ENCODE measurements at places on chromosomes 1 and 21.

DNA sequence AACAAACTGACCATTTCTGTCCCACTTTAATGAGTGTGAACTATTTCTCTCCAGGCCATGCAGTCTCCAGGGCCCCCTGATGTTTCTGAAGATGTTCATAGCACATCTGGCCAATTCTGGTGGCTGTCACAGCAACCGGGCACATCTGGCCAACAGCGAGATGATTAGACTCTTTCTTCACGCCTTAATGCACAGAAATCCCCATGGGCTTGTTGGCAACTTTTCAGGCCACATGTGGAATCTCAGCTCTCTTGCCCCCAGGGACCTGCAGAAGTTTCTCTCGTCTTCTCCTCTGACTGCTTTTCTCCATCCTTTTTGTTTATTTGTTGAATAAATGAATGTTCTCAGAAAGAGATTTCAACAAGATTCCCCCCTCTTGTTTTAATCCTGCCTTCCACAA lies 71.2 kb upstream of the HMGB4 start:
- H3K4me1 ChIP-seq: no peaks in the 10 kb centered on the region
- no peaks in the 10 kb centered on the region for H3K27me3 ChIP-seq
- H3K4me3 ChIP-seq: no peak overlapping the region
- H3K36me3 ChIP-seq: no peaks in the 10 kb centered on the region
- H3K27ac ChIP-seq: no peak overlapping the region

GRCh38 chr1:230400007-230400344 lies 26.2 kb downstream of the PGBD5 start:
- DNase-seq: no peak
- no peaks in the 10 kb centered on the region for H3K4me1 ChIP-seq
- no peak overlapping the region for H3K27ac ChIP-seq
- no peaks in the 10 kb centered on the region for H3K27me3 ChIP-seq
- no peaks in the 10 kb centered on the region for H3K36me3 ChIP-seq

DNA sequence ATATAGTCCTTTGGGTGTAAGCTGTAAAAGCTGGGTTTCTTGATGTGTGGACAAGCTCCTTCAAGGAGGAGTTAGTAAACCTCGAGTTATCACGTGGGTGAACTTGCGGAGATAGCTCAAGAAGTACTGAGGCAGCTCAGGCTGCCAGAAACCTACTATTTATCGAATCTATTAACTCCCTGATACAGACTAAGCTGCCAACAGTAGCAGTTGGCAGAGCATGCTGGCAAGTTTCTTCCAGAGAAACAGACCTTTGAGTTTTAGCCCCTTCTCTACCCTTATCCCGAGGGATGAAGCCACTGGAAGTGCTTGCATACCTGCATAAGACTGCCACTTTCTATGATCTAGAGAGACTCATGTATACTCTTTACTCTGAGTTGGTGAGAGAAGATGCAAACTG lies 624.5 kb upstream of the USP24 start:
- H3K27ac ChIP-seq: no peak overlapping the region
- no peak for DNase-seq
- no peak overlapping the region for H3K4me3 ChIP-seq
- no peaks in the 10 kb centered on the region for H3K36me3 ChIP-seq
- no peaks in the 10 kb centered on the region for H3K4me1 ChIP-seq
- H3K27me3 ChIP-seq: no peaks in the 10 kb centered on the region

DNA sequence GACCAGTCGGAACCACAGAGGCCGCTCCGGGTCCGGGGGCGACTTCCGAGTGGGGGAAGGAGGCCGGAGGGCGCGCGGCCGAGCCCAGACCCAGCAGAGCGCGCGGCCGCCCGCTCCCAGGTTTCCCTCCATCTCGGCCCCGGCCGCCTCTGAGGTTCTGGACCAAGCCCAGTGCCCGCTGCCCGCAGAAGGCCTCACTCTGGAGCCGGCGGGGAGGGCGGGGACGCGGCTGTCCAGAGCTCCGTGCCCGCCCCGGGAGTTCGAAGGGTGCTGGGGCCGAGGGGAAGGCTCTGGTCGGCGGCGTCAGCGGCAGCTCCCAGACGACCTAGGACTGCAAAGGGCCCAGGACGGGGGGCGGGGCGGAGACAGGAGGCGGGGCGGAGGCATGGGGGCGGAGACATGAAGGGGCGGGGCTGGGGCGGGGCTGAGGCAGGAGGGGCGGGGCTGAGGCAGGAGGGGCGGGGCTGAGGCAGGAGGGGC lies 48.0 kb upstream of the SLC19A1 start:
- H3K4me1 ChIP-seq: no peaks in the 10 kb centered on the region
- no peaks in the 10 kb centered on the region for H3K36me3 ChIP-seq
- H3K4me3 ChIP-seq: peak overlapping the region; percentile 61
- DNase-seq: peak; percentile 65
- peaks cover 29% of the 10 kb centered on the region for H3K27me3 ChIP-seq
- H3K27ac ChIP-seq: no peak overlapping the region

DNA sequence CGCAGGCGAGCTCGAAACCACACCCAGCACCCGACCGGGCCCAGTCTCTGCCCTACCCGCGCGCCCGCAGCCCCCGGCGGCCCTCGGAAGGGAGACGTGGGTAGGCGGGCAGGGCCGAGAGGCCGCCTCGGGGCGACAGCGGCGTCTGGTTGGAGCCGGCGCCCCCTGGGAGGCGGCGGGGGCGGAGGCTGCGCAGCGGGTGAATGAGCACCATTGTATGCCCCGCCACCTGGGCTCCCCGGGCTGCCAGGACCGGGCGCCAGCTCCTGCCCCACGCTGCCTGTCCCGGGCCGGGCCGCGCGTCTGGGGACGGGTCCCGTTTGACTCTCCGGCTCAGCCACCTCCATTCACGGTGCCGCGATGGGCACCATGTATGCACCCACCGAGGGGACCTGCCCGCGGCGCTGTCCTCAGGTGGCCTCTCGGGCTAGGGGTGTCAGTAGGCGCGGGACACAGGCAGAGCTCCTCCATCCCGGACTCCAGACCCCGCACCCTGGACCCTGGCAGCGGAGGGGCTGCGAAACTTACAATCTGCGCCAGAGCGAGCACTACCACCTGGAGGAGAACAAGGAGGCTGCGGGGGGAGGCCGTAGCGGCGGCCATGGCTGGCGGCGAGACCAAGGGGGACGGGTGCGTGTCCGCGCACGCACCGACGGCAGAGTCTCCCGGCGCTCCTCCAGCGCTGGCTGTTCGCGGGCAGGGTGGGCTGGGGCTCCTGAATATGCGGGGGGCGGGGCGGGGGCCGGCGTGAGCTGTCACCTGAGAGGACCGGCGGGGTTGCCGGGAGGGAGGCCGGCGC lies at the start of gene COL9A2:
TSS of gene COL9A2 (minus strand) at position 692 of the 799 bp plus-strand sequence. CDS start at position 603, 89 bp downstream.
- peak within 1 kb of the TSS; percentile 48 for H3K4me3 ChIP-seq
- no peaks in the 10 kb centered on the region for H3K36me3 ChIP-seq
- DNase-seq: peak; percentile 74
- peaks cover 25% of the 10 kb centered on the region for H3K27me3 ChIP-seq
- no peak within 1 kb of the TSS for H3K27ac ChIP-seq
- peaks cover 10% of the 10 kb centered on the region for H3K4me1 ChIP-seq

- no peaks in the 10 kb centered on the region for H3K27me3 ChIP-seq
- H3K4me1 ChIP-seq: no peaks in the 10 kb centered on the region
- no peak for DNase-seq
- no peaks in the 10 kb centered on the region for H3K36me3 ChIP-seq
- no peak overlapping the region for H3K4me3 ChIP-seq
Observed at GRCh38 chr1:247443641-247444040, 14.3 kb downstream of the OR2B11 start.

DNA sequence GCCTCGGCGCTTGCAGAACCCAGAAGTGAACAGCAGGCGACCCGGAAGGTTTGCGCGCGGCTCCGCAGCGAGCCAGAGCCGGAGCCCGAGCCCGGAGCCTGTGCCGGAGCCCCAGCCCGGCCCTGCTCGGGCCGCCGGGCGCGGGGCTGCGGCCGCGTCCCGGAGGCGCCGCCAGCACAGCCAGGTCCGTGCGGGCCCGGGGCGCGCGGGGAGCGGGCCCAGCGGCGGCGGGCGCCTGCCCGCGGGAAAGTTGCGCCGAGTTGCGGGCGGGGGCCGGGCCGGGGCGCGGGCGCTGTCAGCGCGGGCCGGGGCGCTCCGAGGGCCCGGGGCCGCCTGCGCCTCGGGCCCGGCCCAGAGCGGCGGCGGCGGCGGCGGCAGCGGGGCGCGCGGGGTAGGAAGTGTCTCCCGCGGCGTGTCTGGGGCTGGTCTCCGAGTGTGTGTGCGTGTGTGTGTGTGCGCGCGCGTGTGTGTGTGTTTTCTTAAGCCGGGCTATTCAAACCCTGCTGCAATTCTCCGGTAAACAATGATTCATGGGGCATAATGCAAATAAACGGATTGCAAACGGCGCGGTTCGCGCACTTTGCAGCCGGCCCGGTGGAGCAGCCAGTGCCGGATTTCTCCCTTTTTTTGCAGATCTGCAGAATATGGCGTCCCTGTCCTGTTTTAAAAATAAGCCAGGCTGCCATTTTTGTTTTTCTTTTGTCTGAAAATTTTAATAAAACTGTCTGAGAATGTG lies at the start of gene ZNF362:
TSS of gene ZNF362 (plus strand) at position 22 of the 736 bp plus-strand sequence. CDS start 14,083 bp downstream, outside the sequence.
- peaks cover 42% of the 10 kb centered on the region for H3K4me1 ChIP-seq
- no peaks in the 10 kb centered on the region for H3K36me3 ChIP-seq
- peak within 1 kb of the TSS; percentile 80 for H3K4me3 ChIP-seq
- H3K27me3 ChIP-seq: no peaks in the 10 kb centered on the region
- peak within 1 kb of the TSS; percentile 95 for H3K27ac ChIP-seq
- peak; percentile 70 for DNase-seq

- no peaks in the 10 kb centered on the region for H3K4me1 ChIP-seq
- no peak overlapping the region for H3K4me3 ChIP-seq
- no peaks in the 10 kb centered on the region for H3K27me3 ChIP-seq
- DNase-seq: no peak
- H3K36me3 ChIP-seq: no peaks in the 10 kb centered on the region
Observed at GRCh38 chr1:222416001-222416791, 131.7 kb downstream of the HHIPL2 start.

GRCh38 chr1:82979593-82980236 lies 1019.2 kb downstream of the TTLL7 start:
- no peak overlapping the region for H3K4me3 ChIP-seq
- H3K27ac ChIP-seq: no peak overlapping the region
- H3K4me1 ChIP-seq: no peaks in the 10 kb centered on the region
- no peak for DNase-seq
- no peaks in the 10 kb centered on the region for H3K27me3 ChIP-seq
- H3K36me3 ChIP-seq: no peaks in the 10 kb centered on the region

DNA sequence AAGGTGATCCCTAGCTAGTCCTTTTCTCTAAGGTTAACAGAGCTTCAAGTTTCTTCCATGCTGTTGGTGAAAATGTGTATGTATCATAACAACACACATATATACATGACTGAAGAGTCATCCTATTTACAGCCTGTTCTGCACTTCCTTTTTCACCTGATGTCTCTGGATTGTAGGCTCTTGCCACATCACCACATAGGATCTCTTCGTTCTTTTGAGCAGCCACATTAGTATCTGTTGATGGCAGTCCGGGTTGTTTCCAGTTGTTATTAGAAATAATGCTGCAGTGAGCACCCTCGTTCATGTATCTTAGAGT lies 19.7 kb downstream of the MRPL37 start:
- H3K27me3 ChIP-seq: no peaks in the 10 kb centered on the region
- H3K27ac ChIP-seq: no peak overlapping the region
- no peak for DNase-seq
- no peak overlapping the region for H3K4me3 ChIP-seq
- peaks cover 45% of the 10 kb centered on the region for H3K4me1 ChIP-seq
- peaks cover 42% of the 10 kb centered on the region for H3K36me3 ChIP-seq

DNA sequence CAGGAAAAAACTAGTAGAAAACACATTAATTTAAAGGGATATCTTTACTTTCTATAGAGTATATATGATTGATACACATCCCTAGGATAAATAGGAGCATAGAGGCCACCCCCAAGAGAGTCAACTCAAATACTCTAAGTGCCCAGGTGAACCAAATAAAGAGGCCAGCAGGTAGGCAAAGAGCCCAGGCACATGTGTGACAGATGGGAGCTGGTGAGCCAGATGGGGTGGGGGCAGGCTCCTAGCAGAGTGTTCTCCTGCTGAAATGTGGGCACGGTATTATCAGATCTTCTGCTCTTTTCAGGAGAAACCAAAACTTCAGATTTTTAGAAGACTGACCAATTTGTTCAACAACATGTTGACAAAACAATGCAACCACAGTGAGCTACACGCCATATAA lies 333.4 kb upstream of the PKN2 start:
- no peaks in the 10 kb centered on the region for H3K4me1 ChIP-seq
- DNase-seq: no peak
- no peak overlapping the region for H3K4me3 ChIP-seq
- H3K36me3 ChIP-seq: no peaks in the 10 kb centered on the region
- H3K27ac ChIP-seq: no peak overlapping the region

GRCh38 chr21:21383126-21383525 lies 384.9 kb downstream of the NCAM2 start:
- H3K27me3 ChIP-seq: no peaks in the 10 kb centered on the region
- H3K4me3 ChIP-seq: no peak overlapping the region
- H3K36me3 ChIP-seq: no peaks in the 10 kb centered on the region
- DNase-seq: no peak
- no peaks in the 10 kb centered on the region for H3K4me1 ChIP-seq

- H3K36me3 ChIP-seq: peaks cover 41% of the 10 kb centered on the region
- no peaks in the 10 kb centered on the region for H3K27me3 ChIP-seq
- no peak overlapping the region for H3K4me3 ChIP-seq
- H3K4me1 ChIP-seq: peaks cover 54% of the 10 kb centered on the region
- DNase-seq: no peak
Observed at GRCh38 chr1:42692461-42692860, 10.2 kb downstream of the YBX1 start.

DNA sequence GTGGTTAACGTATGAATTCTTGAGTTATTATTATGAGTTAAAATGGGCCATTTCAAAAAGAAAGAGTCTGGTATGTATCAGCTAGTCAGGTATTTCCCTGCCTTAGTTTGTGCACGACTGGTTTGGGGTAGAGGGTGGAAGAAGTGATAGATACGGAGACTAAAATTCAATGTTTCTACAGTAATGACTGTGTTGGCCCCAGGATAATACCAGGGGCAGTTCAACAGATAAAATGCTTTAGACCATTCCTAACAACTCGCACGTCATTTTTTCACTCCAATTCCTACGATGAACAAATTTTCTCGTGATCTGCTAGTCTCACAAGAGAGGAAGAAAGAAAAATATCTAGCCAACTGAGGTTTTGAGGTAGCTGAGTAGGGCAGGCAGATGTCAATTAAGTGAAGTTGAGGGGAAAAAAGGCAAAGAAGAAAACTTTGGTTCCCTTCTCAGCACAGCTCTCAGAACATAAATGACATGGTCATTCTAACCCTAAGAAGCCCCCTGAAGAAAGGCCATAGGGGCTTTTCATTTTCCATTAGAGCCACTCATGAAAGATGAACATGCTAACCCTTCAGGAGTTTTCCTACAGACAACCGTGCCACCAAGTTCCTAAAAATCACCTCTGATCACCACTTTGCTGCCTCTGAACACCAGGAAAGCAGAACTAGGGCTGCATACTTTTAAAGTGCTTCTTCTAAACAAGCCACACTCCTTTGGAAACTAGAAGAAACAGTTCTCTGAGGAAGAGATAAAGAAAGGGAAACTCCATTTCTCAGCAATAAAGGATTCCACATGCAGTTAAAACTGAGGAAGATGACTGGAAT lies 5.6 kb downstream of the MCOLN2 start:
- no peaks in the 10 kb centered on the region for H3K27me3 ChIP-seq
- H3K4me3 ChIP-seq: no peak overlapping the region
- no peaks in the 10 kb centered on the region for H3K4me1 ChIP-seq
- no peaks in the 10 kb centered on the region for H3K36me3 ChIP-seq
- no peak for DNase-seq

GRCh38 chr1:1906185-1907097 lies 8.6 kb upstream of the CALML6 start:
- peaks cover 29% of the 10 kb centered on the region for H3K4me1 ChIP-seq
- H3K4me3 ChIP-seq: no peak overlapping the region
- DNase-seq: peak; percentile 91
- no peak overlapping the region for H3K27ac ChIP-seq
- H3K36me3 ChIP-seq: no peaks in the 10 kb centered on the region

GRCh38 chr1:80565406-80565805 lies 1235.3 kb upstream of the ADGRL2 start:
- H3K27ac ChIP-seq: no peak overlapping the region
- H3K4me3 ChIP-seq: no peak overlapping the region
